Metanephros (tissue), 2 donors: ENCODE measurements at places on chromosomes 7 and 10. TPM values are rescaled to one million over a fixed set of nuclear protein-coding genes. Genes with fewer than 3 reads are reported as not detected.

PTEN gene
- 98.8 TPM for total RNA-seq

C7orf33 gene
- not detected for total RNA-seq

NDUFA5 gene
- total RNA-seq = 89.6 TPM

NPSR1 gene
- total RNA-seq = not detected

RHOBTB1 gene
- total RNA-seq = 44.8 TPM

KIAA1217 gene
- total RNA-seq = 103 TPM

CAMK2B gene
- total RNA-seq = 6.1 TPM

ASB15 gene
- 4.4 TPM for total RNA-seq

PTPRN2 gene
- 6.2 TPM for total RNA-seq
